ENCODE measurements at places on chromosomes 1 and 21.

DNA sequence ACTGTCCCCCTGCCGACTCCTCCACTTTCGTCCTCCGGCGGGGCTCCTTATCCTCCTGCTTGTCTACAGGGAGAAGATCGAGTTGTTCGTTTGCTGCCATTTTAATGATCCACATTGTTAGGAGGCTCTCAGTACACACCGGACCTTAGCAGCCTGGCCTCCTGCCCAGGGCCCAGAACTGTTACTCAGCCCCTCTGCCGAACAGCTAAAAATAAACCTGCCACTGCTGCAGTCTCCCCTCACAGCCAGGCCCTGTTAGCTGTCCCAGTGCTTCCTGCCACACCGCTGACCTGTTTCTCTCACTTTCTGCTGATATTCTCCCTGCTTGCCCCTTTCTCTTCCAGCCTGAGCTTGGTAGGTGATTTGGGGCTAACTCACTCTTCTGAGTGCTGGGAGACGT, 8.3 kb downstream of the MAPKAPK2 start:
- DNase-seq: no peak

DNA sequence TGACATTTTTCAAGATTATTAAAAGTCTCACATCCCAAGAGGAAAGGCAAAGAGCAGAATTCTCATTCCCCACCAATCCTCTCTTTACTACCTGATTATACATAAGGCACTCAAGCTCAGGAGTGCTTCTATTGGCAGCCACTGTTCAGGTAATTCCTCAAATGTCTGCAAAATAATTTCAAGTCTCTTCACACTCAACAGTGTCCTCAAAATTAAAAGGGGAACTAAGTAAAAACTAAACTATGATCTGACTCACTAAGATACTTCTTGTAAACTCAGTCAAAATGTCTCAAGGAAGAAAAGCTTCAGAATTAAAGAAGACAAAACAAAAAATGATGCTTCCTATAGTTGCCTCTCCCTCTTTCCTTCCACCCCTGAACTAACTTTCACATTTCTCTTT, 135.6 kb downstream of the GPATCH2 start:
- DNase-seq: no peak

DNA sequence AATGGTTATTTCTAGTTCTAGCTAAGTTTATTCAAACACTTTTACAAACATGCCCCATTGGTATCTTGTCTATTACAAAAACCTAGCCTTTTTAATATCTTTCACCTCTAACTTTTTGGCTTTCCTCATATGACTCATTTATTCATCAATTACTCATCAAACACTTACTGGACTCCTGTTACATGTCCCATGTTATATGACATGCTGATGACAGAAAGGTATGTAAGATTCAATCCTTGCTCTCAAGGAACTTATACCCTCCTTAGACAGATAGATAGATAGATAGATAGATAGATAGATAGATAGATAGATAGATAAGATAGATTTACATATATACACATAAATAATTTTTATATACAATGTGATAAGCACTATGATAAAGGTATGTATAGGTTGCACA, 33.9 kb upstream of the INSL5 start:
- DNase-seq: no peak

GRCh38 chr1:59731591-59731990, 83.2 kb upstream of the HOOK1 start:
- no peak for DNase-seq

DNA sequence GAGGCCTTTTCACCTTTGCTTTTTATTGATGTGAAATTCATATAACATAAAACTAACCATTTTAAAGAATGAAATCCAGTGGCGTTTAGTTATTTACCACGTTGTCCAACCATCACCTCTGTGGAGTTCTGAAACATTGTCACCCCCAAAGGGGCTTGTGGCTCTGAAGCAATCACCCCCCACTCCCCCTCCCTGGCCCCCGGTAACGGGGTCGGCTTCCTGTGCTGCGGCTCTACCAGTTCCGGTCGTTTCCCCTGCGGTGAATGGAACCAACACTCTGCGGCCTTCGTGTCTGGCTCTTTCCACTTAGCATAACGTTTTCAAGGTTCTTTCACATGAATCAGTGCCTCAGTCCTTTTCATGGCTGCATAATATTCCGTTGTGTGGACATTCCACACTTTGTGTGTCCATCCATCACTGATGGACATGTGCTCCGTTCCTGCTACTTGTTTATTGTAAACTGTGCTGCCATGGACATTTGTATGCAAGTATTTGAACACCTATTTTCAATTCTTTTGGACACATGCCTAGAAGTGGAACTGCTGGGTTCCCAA, 1.8 kb upstream of the ISG15 start:
- DNase-seq: no peak

- DNase-seq: no peak
These were observed 68.3 kb upstream of the GCLM start for GRCh38 chr1:93977598-93977945.

DNA sequence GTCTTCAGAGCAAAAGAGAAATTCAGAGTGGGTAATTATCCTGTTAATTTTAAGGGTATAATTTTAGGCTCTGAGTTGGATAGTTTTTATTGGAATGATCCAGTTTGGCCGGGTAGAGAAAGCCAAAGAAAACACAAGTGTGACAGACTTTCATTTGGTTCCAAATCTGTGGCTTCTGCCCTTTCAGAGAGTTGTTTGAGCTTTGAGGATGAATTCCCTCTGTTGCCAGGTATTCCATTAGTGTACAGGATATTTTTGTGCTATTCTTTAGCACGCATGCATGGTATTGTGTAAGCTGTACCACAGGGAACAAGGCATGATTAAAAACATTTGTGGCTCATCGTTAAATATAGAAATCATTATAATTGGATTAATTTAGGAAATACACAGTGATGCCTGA, 384.4 kb downstream of the ADGRL2 start:
- DNase-seq: no peak
